CMK (cell line): ENCODE measurements at places on chromosomes 12 and 14.
A peak's percentile ranks its signal among the peaks of the same experiment; 100 is the strongest.

GRCh38 chr14:99930420-99931274 lies 134.6 kb upstream of the EVL start:
- DNase-seq, result no peak

- no peak for DNase-seq
Observed at GRCh38 chr12:26179826-26180225, 15.5 kb upstream of the SSPN start.

DNA sequence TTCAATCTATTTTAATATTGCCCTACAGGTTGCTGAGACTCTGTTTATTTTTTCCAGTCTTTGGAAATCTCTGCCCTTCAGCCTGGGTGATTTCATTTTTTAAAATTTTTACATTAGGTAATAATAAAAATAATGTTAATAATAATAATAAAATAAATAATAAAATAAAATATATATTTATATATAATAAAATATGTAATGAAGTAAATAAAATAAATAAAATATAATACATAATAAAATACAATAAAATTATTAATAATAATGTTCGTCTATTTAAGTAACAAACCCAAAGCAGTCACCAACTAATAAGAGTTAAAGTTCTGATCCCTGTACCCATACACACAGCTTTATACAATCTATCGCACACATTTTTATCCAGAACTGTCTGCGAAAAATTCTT lies 130.5 kb downstream of the SEC23A start:
- no peak for DNase-seq

- DNase-seq, result peak; percentile 35
Observed at GRCh38 chr14:58152014-58152857, at the start of gene ARMH4. TSS of gene ARMH4 (minus strand) at chr14:58152213. CDS start at chr14:58139358, 12,855 bp downstream.

DNA sequence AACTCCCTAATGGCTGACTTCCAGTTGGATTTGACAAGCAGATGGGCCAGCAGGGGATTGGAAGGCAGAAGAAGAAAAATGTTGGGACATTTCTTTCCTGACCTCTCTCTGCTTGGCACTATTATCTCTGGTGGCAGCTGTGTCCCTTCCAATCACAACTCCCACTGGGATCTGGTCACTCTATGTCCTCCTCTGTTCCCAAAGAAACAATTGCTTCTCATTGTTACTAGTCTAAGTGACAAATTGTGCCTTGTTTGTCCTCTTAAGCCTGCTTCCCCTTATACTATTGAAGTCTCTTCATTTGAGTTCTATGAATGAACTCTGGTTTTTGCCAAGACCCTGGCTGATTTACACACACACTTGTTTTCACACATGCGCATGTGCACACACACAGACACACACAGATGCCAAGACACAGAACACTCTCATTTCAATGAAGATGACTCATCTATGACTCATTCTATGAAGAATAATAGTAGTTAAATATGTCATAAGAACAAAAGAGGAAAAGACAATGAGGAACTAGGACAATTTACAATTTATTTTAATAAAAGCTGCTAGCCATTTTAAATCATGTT lies 83.0 kb upstream of the FAR2 start:
- no peak for DNase-seq

DNA sequence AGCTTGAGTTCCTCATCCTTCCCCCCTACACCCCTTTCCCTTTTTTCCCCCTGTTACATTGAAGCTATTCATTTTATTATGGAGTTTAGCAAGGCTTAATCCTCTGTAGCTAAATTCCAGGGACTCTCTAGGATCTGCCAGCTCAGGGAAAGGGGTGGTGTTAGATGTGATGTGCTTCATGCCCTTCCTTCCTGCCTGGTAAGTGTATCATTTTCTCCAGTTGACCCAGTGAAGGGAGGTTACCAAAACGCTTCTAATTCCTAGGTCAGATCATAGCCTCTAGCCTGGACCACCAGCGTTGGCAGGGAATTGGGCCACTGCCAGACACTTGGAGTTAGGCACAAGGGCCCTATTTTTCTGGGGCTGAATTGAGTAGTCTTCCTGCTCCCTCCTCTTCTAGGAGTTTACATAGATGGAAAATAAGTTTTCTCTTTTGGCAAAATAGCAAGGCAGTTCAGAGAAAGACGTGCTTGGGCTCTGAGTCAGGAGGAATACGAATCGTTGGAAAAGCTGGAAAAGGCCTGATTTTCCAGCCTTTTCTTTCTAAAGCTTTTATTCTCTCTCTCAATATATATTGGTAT lies 88.3 kb downstream of the NPAS3 start:
- no peak for DNase-seq

- no peak for DNase-seq
Observed at GRCh38 chr12:49562233-49562632, 5.7 kb downstream of the MCRS1 start.

- no peak for DNase-seq
Observed at GRCh38 chr12:22677781-22678574, 53.0 kb downstream of the ETNK1 start.

DNA sequence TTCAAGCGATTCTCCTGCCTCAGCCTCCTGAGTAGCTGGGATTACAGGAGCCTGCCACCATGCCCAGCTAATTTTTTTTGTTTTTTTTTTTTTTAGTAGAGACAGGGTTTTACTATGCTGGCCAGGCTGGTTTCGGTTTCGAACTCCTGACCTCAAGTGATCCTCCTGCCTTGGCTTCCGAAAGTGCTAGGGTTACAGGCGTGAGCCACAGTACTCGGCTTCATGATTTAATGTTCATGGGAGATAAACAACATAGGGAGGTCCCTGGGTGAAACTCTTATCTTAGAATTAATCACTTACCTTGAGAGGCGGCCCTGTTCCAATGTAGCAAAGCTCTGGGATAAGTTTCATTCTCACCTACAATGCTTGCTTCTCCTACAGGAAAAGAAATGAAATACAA lies 48.3 kb downstream of the SEL1L start:
- DNase-seq, result no peak

DNA sequence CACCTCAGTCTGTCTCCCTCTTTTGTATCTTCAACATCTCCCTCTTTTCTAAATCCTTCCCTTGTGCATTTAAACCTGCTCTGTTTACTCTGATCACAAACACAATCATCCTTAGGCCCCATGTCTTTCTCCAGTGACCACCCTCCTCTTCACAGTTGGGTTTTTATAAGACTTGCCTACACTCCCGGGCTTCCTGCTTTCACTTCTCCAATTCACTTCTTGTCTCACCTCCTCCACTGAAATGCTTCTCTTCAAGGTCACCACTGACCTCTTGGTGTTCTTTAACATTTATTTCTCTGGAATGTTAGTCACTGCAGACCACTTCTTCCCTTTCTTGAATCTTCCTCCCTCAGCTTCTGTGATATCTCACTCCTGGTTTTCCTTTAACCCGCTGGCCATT lies 8.7 kb upstream of the SMCO2 start:
- no peak for DNase-seq

GRCh38 chr14:101127224-101127623 lies 223.7 kb upstream of the RTL1 start:
- no peak for DNase-seq

DNA sequence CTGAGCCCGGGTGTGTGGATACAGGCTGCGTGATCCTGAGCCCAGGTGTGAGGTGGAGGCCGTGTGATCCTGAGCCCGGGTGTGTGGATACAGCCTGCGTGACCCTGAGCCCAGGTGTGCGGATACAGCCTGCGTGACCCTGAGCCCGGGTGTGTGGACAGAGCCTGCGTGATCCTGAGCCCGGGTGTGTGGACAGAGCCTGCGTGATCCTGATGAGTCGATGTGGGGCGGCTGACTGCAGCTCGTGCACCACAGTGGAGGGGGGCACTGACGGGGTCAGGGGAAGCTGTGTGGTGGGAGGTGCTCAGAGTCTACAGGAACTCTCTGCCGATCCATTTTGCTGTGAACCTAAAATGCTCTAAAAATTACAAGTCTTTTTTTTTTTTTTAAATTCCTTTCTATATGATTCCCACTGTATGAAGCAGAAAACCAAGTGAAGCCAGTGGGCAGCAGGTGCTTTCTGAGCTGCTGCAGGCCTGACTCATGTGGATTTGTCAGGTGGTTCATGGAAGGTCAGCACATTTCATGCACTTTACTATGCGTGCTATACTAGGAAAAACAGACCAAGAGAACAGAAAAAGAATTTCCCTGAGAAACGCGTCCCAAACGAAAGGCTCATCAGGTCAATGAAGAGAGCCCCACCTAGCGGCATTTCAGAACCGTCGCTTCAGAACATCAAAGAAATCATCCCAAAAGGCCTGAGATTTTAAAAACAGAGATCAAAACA lies 19.3 kb downstream of the BRF1 start:
- DNase-seq, result no peak
